AG09309 (cell line): ENCODE measurements at places on chromosomes 2 and 18.
A peak's percentile ranks its signal among the peaks of the same experiment; 100 is the strongest.

- DNase-seq, result no peak
Observed at GRCh38 chr2:16257322-16258028, 317.1 kb downstream of the MYCN start.

GRCh38 chr2:128405981-128406613, 87.4 kb upstream of the HS6ST1 start:
- no peak for DNase-seq

- no peak for DNase-seq
Observed at GRCh38 chr2:207770602-207771404, 1.1 kb upstream of the FZD5 start.

- no peak for DNase-seq
Observed at GRCh38 chr18:47931718-47932103, 1.3 kb upstream of the SMAD2 start.

DNA sequence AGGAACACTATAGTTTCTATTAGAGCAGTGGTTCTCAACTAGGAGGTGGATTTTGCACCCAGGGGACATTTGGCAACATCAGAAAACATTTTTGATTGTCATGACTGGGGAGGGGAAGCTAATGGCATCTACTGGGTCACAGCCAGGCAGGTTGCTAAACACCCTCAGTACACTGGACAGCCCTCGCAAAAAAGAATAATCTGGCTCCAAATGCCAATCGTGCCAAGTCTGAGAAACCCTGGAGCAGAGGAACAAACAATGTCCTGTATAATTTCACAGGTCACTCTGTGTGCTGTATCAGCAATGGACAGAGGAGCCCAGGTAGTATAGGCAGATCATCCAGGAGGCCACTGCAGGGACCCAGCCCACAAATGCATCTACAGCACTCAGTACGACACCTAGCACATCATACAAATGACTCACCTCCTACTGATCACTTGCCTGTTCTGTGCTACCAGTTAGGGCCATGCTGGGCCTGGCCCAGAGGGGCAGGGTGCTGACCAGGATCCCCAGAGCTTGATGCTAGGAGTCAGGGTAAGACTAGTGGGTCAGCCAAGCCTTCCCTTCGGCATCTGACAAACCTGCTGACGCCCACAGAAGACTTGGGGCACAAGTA, 37.6 kb downstream of the SFXN5 start:
- no peak for DNase-seq

GRCh38 chr2:162591403-162592083, 247.0 kb downstream of the KCNH7 start:
- DNase-seq, result no peak

DNA sequence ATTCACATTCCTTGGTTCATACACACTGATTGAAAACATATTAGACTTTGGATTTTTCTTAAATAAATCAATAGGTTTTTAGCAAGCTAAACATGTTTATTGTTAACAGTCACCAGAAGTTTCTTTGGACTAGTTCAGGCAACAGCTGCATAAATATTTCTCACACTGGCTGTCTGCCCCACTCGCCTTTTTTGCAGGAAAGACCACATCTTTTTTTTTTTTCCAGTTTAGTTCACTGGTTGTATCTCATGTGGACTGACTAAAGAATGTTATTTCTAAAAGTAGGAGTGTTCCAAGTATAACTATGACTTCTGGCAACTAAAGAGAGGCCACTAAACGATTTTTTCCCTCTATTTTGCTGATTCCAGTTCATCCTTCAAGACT, 31.1 kb downstream of the SLC40A1 start:
- DNase-seq, result no peak

DNA sequence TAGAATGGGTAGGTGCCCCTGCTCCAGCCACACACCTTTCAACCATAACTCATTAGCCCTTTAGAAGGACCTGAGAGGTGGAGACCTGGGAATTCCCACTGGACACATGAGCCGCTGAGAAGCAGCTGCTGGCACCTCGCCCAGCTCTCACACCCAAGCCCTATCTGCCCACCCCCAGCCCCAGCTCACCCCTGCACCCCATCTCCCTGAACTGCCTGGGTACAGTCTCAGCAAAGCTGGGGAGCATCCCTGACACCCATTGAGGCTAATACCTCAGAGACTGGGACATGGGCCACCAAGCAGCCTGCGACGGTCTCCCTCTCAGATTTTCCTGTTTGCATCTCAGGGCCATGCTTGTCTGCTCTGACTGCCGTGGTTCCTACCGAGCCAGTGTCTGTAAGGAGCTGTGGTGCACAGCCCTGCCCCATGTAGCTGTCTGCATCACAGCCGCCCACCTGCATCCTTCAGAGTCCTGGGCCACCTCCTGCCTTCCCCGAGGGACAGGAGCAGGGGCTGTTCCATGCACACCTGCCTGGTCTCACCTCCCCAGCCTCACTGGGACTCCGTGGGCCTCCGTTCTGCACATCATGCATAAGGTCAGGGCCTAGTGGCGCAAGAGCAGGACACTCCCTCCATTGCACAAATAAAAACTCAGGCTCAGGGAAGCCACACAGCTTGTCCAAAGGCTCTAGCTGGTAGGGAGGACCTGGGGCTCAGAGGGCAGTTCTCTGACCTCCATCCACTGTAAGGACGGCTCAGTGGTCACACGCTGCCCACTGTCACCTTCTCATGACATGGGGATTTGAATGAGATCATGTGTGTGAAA, 90.0 kb downstream of the SEPTIN10 start:
- DNase-seq, result no peak

GRCh38 chr2:71469403-71470398, 16.3 kb downstream of the DYSF start:
- DNase-seq, result no peak

- no peak for DNase-seq
Observed at GRCh38 chr2:234459401-234460009, 37.4 kb downstream of the ARL4C start.

GRCh38 chr2:163878718-163879117, 142.9 kb upstream of the FIGN start:
- no peak for DNase-seq

GRCh38 chr2:8851811-8852560, 14.6 kb upstream of the KIDINS220 start:
- DNase-seq, result no peak

GRCh38 chr2:70916291-70916690, 19.4 kb upstream of the ATP6V1B1 start:
- DNase-seq, result no peak

- no peak for DNase-seq
Observed at GRCh38 chr18:48888773-48889080, 62.0 kb downstream of the SMAD7 start.

DNA sequence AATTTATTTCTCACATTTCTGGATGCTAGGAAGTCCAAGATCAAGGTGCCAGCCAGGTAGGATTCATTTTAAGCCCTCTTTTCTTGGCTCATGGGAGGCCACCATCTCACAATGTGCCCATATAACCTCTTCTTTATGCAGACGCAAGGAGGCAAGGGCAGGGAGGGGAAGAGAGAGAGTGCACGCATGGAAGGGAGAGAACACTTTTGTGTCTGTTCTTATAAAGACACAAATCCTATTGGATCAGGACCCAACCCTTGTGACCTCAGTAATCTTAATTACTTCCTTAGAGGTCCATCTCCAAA, 32.5 kb downstream of the CMPK2 start:
- DNase-seq, result no peak

GRCh38 chr2:159072795-159073194, 104.4 kb downstream of the TANC1 start:
- DNase-seq, result no peak

- no peak for DNase-seq
Observed at GRCh38 chr2:200624658-200625057, 38.8 kb downstream of the AOX1 start.

- DNase-seq, result peak; percentile 100
Observed at GRCh38 chr2:110101280-110101844, 14.3 kb downstream of the MALL start.

- DNase-seq, result peak; percentile 80
Observed at GRCh38 chr2:191264647-191265081, 19.5 kb downstream of the MYO1B start.

- peak; percentile 3 for DNase-seq
Observed at GRCh38 chr2:96174251-96175144, 29.3 kb upstream of the DUSP2 start.

- no peak for DNase-seq
Observed at GRCh38 chr2:192159736-192160135, 35.0 kb downstream of the TMEFF2 start.

DNA sequence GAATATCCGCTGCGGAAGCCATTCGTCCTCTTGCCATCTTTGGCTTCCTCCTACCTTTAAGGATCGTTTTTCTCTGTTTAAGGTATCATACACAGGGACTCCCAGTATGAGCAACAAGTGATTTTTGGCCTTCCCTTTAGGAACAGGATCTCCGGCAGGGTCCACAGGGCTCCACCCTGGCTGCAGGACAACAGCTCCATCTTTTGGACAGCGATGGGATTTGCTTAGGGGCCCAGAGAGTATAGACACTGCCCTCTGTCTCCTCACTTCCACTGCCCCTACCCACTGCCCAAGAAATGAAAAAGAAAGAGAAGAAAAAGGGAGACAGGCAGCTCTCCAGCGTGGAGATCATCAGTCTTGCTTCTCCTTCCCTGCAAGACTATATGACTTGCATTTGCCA, 224.5 kb downstream of the UXS1 start:
- DNase-seq, result no peak

GRCh38 chr2:155310589-155310988, 612.1 kb downstream of the KCNJ3 start:
- DNase-seq, result no peak

GRCh38 chr2:65456886-65457285, 24.5 kb upstream of the SPRED2 start:
- no peak for DNase-seq

DNA sequence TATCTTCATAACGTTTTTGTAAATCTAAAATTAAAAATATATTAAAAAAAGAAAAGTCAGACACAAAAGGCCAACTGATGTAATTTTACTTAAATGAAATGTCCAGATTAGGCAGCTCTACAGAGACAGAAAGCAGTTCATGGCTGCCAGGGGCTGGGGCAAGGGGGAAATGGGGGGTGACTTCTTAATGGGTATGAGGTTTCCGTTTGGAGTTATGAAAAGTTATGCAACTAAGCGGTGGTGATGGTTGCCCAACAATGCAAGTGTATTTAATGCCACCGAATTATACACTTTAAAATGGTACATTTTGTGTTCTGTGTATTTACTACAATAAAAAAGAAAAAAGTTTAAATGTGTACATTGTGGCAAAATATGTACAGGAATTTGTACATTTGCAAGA, 70.2 kb upstream of the TEX51 start:
- no peak for DNase-seq

- DNase-seq, result no peak
Observed at GRCh38 chr18:74126684-74127655, 20.7 kb downstream of the FBXO15 start.

GRCh38 chr2:23423873-23424680, 39.1 kb downstream of the KLHL29 start:
- no peak for DNase-seq

DNA sequence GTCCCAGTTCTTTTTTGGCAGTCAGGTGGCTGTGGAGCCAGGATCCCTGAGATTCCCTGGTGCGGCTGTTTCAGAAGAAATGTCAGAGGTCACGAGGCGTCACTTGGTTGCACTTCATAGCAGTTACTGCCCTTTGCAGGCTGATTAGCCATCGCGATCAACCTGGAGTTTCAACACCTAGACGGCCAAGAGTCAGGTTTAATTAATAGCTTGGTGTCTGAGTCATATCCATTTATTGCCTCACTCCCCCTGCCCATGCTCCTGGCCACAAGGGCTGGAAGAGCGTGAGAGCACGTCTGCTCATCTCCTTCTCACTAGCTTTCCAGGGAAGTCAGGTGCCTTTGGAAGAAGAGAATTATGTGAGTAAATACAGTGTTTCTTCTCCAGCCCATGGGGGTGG, 552.3 kb downstream of the TSN start:
- DNase-seq, result no peak

DNA sequence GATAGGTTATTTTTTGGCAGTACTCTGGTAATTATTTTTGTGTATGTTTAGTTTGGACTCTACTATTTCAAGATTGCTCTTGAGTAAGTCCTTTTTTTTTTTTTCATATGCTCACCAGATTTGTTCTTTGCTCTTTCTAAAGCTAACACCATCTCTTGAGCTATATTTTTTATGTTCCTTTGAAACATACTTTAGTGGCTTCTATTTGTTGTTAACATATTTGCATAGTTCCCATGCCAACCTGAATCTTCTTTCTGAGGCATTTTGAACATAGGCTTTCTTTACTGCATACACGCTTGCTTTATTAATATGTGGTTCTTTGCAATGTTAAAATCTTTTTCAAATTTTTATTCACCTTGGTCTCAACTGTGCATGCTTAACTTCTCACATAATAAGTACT, 1644.9 kb downstream of the SUCLG1 start:
- DNase-seq, result no peak
